Kidney tubule cell (primary cell): ENCODE measurements at places on chromosomes 16 and 17.

GRCh38 chr16:55389426-55390073 lies 65.5 kb downstream of the IRX6 start:
- DNase-seq: no peak

DNA sequence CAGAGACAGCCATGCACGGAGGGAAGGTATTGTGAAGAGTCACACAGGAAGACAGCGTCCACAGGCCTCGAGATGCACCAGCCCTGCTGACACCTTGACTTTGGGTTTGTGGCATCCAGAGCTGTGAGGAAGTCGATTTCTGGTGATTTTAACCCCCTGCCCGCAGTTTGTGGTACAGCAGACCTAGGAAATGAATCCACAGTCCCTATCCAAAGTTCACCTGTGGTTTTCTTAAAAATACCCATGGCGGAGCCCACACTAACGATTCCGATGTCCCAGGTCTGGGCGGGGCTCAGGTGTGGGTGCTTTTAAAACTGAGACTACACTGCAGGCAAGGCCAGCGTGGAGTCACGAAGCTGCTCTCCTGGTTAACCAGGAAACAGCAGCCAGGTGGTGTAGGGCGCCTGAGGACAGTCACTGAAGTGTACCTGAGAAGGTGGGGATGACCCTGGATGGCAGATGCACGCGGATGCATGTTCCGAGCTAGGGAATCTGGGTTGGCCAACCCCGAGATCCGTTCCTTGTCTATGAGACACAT lies 14.4 kb upstream of the MEAK7 start:
- no peak for DNase-seq

- DNase-seq: no peak
Observed at GRCh38 chr17:8080208-8080798, 7.2 kb downstream of the ALOX12B start.

DNA sequence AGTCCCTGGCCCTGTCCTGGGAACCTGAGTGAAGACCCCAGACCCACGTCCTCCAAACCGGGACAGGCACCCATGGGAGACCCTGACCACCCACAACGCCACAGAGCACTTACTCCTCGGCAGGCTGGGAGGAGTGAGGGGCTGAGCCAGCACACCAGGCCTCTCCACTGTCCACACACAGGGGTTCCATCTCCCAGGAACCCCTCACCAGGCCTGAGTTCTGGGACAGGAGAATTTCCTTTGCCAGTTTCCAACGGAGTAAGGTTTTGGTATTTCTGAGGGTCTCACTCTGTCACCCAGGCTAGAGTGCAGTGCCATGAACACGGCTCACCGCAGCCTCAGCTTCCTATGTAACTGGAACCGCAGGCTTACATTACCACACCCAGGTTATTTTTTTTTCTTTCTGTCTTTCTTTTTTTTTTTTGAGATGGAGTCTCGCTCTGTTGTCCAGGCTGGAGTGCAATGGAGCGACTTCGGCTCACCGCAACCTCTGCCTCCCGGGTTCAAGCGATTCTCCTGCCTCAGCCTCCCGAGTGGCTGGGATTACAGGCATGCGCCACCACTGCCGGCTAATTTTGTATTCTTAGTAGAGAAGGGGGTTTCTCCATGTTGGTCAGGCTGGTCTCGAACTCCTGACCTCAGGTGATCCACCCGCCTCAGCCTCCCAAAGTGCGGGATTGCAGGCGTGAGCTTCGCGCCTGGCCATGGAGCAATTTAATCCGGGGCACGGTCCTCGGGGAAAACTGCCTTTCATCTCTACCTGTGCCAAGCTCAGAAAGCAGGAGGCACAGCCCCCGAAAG lies 1.6 kb downstream of the PGAP6 start:
- no peak for DNase-seq

DNA sequence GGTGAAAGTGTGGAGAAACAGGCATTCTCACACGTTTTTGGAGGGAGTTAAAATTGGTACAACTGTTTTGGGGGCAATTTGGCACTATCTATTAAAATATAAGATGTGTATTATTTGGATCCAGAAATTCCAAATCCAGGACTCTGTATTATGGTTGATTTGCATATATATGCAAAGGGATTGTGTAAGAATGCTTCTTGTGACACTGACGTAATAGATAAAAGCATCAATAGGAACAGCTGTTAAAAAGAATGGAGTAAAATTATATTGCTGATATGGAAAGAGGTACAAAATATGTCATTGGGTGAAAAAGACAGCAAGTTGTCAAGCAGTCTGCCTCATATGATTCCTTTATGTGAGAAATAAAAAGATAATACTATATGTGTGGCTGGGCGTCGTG lies 17.3 kb downstream of the FA2H start:
- no peak for DNase-seq

DNA sequence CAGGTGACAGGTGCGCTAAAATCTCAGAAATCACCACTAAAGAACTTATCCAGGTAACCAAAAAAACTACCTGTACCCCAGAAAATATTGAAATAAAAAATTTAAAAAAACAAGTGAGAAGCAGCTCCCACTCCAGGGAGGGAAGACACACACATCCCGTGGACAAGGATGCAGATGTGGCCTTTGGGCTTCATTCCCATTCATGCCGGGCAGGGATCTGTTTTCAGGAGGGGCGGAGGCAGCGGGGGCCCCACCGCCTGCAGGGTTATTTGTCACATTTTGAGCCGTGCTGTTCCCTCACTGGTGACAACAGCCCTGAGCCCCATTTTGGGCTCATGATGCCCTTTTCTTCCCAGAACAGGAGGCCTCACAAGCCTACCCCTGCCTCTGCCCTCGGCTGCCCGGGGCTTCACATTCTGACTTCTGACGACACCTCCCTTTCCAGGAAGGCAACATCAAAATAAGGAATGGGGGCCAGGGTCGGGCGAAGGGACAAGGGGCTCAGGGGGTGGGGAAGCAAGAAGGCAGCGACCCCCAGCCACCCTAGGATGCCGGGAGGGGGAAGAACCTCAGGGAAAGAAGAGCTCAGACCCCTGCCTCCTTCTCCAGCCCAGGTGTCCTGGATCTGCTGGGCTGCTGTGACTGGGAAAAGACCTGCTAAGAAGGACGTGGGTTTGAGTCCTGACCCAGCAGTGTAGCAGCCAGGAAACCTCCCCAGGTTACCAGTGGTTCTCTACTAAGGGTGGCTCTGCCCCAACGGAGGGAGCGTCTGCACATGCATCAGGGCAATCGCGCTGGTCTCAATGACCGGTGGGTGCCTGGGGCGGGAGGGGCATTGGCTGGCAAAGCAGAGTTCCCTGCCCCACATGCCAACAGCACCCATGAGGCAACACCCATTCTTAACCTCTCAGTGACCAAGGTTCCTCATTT lies 2.3 kb upstream of the CD79B start:
- DNase-seq: no peak

DNA sequence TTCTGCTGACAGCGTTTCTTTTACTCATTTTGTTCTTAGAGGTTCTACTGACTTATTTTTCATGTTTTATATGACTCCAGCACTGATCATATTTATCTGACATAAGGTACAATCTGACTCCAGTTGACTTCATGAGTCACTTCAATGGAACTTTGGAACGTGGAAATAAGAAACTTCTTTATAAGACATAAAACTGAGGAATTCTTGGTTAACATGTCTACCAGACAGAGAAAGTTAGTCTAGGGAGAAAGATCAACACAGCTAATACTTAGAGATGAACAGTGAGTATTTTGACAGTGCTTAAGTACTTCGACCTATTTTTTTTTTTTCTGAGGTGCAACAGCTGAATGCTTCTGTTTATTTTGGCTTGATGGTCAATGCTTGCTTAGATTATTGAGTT lies 679.5 kb downstream of the KCNJ2 start:
- peak; percentile 43 for DNase-seq

- DNase-seq: peak; percentile 49
Observed at GRCh38 chr16:1261131-1261892, 5.4 kb downstream of the TPSD1 start.

DNA sequence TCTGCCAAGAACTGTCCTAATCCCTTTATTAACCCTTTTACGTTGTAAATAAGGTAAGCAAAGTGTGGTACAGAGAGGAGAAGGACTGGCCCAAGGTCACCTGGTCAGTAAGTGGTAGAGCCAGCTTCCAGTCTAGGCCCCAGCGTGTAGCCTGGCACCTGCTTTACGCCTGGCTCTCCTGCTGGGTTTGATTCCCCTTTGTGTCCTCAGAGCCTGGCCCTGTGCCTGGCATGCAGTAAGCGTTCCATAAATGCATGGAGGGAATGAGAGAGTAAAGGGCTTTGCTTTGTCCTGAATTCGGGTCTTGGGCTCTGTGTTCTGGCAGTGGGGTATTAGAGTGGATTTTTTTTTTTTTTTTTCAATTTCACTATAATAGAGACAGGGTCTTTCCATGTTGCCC lies 62.7 kb downstream of the ABCC1 start:
- no peak for DNase-seq

- no peak for DNase-seq
Observed at GRCh38 chr16:6362321-6362720, 970.3 kb upstream of the RBFOX1 start.

DNA sequence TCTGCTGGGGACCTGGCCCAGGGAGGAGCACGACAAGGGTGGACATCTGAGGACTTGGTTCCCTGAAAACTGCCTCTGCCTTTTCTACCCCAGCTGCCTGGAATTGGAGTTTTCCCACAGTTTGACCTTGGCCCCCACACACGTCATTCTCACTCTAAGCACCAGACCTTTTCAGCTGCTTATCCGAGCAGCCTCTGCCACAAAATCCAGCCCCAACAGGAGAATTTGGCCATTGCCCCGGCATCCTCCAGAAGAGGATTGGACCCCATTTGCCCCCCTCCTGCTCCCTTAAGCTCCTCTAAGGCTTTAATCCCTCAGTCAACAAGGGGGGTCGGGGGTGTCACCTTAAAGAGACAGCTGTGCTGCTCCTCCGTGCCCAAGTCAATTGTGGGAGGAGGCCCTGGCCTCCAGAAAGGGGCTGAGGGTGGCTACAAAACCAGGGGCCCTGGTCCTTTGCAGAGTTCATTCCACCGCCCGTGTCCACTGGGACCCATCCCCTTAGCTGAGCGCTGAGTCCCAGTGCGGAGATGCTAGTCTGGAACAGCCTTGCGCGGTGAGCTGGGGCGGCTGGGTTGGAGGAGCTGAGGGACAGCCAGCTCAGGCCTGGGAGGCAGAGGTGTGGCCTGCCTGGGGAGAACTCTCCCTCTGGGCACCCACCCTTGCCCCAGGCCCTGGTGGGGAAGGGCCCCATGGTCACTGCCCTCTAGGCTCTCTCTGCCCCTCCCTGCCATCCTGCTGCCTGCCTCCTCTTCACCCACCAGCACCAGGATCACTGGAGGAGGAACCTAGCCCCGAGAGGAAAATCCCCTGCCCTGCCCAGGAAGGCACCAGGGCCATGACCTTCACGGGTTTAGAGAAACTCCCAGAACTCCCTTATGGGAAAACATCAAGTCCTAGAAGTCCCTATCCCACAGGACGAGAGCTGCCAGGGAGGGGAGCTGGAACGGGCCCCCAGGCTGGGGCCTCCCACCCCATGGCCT lies 18.8 kb downstream of the TTYH2 start:
- no peak for DNase-seq

- DNase-seq: no peak
Observed at GRCh38 chr16:84340325-84341040, 27.9 kb upstream of the ATP2C2 start.

DNA sequence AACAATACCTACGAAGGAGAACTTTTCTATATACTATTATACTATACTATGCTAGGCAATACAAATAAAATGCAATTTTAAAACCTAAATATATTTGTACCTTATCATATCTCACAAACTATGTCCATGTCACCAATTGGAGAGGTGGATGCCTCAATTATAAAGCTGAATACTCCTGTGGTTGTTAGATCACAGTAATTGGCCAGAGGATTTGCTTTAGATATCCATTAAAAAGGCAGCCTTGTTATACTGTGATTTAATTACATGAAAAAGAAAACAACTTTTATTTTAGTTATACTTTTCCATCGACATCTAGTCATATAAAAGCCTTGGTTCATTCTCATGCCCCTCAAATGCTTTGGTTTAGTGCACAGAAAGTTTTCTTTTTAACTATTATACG lies 129.3 kb downstream of the BRIP1 start:
- no peak for DNase-seq

DNA sequence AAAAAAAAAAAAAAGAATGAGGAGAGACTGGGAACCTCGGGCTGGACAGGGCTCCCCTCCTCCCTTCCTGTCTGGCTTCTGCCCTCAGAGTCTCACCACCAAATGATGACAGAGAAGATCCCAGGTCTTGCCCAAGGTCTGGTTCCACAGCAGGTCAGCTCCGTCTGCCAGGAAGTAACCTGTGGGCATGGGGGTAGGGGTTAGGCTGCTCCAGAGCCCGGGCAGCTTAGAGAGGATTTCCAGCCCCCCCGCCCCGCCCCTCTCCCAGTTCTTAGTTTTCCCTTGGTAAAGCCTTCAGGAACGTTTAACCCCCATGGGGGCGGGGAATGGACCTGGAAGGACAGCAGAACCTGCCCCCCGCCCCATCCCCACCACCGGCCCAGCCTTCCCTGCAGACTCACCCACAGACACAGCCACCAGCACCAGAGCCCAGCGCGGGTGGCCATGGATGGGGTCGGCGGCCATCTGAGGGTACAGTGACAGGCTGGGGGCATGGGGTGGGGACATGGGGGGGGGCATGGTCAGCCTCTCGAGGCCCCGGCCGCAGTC lies 700 bp downstream of the TLCD2 start:
- DNase-seq: peak; percentile 29
